Cerebellar nuclear complex (tissue), 1 donor: ENCODE measurements at places on chromosomes 5 and 9.

- no peak for DNase-seq
Observed at GRCh38 chr9:83029531-83030137, 33.3 kb downstream of the RASEF start.

- no peak for DNase-seq
Observed at GRCh38 chr5:78429332-78429980, 69.0 kb downstream of the SCAMP1 start.

GRCh38 chr9:115469841-115470240, 351.9 kb upstream of the TNC start:
- DNase-seq = no peak

GRCh38 chr9:137448602-137448962, 7.4 kb upstream of the ENTPD8 start:
- DNase-seq = no peak

GRCh38 chr5:105619725-105620124, 2051.0 kb downstream of the EFNA5 start:
- DNase-seq = no peak

GRCh38 chr9:133130685-133131244, 9.7 kb upstream of the RALGDS start:
- no peak for DNase-seq
